Kasumi-1 (cell line): ENCODE measurements at places on chromosomes 7 and 10.

- no peak for DNase-seq
Measured at GRCh38 chr7:153682628-153683027, 369.6 kb upstream of the DPP6 start.

- DNase-seq = no peak
Measured at GRCh38 chr10:126015413-126015812, 119.0 kb downstream of the FANK1 start.

DNA sequence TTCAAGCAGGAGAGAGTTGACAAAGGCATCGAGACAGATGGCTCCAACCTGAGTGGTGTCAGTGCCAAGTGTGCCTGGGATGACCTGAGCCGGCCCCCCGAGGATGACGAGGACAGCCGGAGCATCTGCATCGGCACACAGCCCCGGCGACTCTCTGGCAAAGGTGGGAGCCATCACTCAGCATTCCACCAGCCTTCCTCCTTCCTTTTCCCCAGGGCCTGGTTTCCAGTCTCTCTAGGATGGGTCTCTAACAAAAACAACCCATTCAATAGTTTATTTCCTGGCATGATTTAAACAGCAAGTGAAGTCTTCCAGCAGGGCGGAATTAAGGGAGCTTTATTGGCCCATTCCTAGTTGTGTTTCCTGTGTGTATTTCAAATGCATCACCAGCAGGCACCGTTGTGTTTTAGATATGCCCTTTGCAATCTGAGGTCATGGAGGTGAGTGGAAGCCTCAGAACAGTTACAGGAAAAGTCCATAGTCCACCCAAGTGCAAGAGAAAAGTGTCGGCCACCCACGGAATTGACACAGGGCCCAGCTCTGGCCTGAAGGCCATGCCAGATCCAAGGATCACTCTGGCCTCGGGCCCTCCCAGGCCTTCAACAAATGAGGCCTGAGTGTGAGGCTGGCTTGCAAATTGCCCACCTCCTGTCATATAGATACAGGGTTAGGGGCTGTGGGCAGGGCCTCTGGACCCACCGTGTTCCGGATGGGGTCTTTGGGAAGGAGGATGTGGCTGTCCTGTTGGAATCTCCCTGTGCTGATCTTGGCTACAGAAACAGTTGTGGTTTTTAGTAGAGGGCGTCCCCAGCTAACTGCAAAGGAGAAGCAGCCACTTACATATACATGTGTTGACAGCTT lies 46.9 kb upstream of the TRIM8 start:
- DNase-seq = peak; percentile 80

DNA sequence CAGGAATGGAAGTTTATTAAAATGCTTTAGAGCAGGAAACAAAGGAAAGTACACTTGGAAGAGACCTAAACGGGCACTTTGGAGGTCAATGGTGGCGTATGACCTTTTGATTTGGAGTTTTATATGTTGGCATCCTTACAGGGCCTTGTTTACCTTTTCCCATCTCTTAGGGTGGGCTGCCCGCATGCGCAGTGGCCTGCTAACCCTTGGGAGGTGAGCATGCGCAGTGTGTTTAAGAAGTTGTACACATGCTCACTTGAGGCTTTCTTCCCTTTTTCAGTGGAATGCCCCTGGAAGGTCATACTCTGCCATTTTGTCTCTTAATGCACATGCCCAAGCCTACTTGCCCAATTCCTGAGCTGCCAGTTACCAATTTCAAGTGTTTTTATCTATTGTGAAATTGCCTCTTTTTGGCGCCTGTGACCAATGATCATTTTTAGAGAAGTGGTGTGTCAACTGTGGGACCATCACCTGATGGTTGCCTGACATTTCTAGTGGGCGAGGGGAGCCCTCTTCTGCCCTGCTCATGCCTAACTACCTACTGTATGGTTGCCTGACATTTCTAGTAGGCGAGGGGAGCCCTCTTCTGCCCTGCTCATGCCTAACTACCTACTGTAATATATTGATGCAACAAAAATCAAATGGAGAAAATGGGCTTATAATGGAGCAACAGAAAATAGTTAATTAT lies 138.0 kb downstream of the PPP1R9A start:
- DNase-seq = no peak

- DNase-seq = no peak
Measured at GRCh38 chr7:137084607-137085380, 216.3 kb downstream of the CHRM2 start.

GRCh38 chr7:65235586-65235985 lies 138.1 kb upstream of the ZNF92 start:
- DNase-seq = no peak

GRCh38 chr10:47113907-47114500 lies 186.0 kb upstream of the GDF10 start:
- DNase-seq = no peak

GRCh38 chr7:75611557-75612178 lies 119.5 kb downstream of the SPDYE5 start:
- DNase-seq = no peak

DNA sequence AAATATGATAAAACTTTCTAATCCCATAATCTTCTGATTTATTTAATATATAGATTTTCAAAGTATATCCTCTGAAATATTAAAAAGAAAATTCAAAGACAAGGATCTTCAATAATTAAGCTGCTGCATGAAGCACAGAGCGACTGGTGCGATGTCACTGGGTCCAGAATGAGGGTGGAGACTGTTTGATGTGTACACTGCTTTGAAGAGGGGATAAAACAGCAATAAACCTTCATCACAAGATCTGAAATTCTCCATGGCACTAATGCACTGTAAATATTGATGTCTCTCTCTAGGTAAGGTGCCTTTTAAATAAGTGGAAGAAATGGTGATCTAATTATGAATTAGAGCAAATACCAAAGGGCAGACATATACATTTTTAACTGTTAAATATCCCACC lies 337.8 kb downstream of the PARD3 start:
- no peak for DNase-seq

GRCh38 chr10:81136261-81136660 lies 598.6 kb downstream of the SH2D4B start:
- no peak for DNase-seq

DNA sequence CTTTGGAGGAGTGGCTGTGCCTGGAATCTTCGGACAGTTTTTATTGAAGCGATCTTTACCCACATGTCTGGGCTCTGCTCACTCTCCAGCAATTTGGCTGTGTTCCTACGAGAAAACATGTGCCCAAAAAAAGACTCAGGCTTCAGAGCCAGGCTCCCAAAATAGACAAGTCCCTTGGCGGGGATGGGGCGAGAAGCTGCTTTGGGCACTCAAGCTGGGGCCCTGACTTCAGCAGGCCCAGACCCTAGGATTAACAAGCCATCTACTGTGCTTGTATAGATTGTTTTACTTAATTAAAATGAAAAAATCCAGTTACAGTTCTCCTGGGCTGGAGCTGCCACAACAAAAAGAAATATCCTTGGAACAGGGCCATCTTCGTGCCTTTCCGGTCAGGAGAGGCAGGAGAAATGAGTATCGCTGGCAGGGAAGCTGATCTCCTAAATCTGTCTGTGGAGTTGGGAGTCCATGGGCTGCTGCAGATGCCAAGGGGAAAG lies 51.4 kb upstream of the PDCD4 start:
- no peak for DNase-seq

- no peak for DNase-seq
Measured at GRCh38 chr10:14843327-14843988, 5.4 kb downstream of the HSPA14 start.

- no peak for DNase-seq
Measured at GRCh38 chr10:37125191-37125732, at the start of gene ANKRD30A. ANKRD30A (plus strand) TSS chr10:37125598; CDS start chr10:37125788, 190 bp downstream.

DNA sequence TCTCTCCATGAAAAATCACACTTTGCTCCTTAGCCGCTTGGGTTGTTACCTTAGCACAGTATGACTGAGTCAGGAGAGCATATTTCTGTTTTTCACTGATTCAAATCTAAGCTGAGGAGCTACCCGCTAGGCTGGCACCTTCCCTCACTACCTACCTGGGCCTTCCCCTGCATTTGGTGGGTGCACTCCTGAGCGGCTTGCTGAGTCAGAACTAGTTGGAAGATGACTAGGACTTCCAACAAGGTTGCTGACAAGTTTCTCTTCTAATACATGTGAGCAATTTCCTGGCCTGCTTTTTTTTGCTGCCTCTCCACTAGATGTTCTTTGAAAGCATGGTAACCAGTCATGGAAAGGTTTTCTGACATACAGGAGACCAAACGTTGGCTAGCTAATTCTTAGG lies 43.8 kb upstream of the SEC61G start:
- DNase-seq = no peak

- no peak for DNase-seq
Measured at GRCh38 chr10:869171-869570, 62.3 kb downstream of the LARP4B start.

DNA sequence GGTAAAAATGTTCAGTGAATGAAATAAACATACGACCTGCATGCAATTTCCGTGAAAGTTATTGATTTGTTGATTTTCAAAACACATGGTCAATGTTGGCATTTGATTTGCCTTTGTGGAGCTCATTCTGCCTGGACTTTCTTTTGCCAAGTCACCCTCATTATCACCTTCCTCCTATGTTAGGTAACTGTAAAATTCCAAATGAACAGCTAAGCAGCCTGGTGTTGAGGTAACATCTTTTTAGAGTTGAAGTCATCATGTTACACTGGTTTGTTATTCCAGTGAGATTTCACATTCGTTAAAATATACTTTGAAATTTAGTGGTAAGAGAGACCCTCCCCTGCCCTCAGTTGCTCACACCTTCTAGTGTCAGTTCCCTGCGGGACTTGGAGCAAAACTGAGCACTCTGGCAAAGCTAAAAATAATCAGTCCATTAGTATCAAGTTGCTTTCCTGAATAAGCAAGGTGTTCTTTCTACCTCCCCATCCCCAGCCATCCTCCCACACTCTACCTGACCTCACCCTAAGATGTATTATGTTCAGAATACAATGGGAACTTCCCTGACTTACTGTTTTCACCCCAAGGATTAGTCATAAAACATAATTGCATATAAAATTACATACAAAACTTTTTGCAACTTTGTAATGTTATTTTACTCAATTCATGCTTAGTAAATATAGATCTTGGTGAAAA lies 283.3 kb upstream of the SEMA3A start:
- DNase-seq = no peak

- no peak for DNase-seq
Measured at GRCh38 chr10:133163889-133164815, 4.1 kb downstream of the KNDC1 start.

- DNase-seq = no peak
Measured at GRCh38 chr7:27518561-27519350, 143.9 kb downstream of the HIBADH start.

DNA sequence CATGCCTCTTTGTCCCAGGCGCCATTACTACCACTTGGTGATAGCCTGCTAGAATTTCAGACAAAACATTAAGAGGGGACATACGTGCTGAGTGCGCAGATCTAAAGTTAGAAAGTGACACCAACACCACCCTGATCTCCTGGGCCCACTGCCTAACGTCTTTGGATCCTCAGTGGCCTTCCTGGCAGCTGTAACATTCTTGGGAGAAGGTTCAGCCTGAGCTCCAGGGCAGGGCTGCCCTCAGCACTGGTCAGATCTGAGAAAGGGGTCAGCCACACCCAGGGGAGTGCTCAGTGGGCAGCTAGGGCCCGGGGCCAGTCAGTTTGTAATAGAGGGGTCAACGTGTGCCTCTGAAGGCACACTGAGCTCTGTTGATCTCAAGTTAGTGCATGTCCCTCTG lies 48.4 kb downstream of the ZCCHC24 start:
- DNase-seq = no peak

- DNase-seq = no peak
Measured at GRCh38 chr10:1233031-1233430, 176.8 kb downstream of the WDR37 start.

GRCh38 chr10:30903397-30904138 lies 128.1 kb downstream of the ZNF438 start:
- DNase-seq = no peak

- no peak for DNase-seq
Measured at GRCh38 chr7:26428571-26428970, 136.9 kb downstream of the SNX10 start.

GRCh38 chr7:151657173-151657572 lies 137.5 kb upstream of the RHEB start:
- DNase-seq = no peak

- no peak for DNase-seq
Measured at GRCh38 chr7:91634485-91635177, 245.9 kb downstream of the MTERF1 start.

- no peak for DNase-seq
Measured at GRCh38 chr7:45211066-45211465, 53.5 kb downstream of the RAMP3 start.

DNA sequence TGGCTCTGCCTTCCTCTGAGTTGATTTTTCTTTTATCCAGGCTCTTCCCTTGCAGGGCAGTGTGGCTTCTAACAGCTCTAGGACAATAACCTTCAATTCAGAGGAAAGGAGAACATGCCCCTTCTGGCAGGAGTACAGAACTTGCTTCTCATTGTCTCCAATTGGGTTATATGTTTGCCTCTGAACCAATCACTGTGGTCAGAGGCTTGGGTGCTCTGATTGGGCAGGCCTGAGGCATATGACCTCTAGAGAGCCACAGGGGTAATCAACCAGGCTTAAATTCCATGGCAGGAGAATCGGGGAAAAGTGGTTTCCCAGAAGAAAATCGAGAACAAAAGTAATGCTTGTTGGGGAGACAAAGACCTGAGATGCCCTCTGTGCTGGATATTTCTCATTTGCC lies 240.0 kb downstream of the REEP3 start:
- DNase-seq = no peak
